GM12878 (cell line): ENCODE measurements at places on chromosomes 1 and 21.

GRCh38 chr1:22104865-22105437 lies 37.9 kb downstream of the WNT4 start:
- no peak for DNase-seq

- no peak for DNase-seq
Observed at GRCh38 chr1:109689844-109690405, 2.3 kb downstream of the GSTM1 start.

DNA sequence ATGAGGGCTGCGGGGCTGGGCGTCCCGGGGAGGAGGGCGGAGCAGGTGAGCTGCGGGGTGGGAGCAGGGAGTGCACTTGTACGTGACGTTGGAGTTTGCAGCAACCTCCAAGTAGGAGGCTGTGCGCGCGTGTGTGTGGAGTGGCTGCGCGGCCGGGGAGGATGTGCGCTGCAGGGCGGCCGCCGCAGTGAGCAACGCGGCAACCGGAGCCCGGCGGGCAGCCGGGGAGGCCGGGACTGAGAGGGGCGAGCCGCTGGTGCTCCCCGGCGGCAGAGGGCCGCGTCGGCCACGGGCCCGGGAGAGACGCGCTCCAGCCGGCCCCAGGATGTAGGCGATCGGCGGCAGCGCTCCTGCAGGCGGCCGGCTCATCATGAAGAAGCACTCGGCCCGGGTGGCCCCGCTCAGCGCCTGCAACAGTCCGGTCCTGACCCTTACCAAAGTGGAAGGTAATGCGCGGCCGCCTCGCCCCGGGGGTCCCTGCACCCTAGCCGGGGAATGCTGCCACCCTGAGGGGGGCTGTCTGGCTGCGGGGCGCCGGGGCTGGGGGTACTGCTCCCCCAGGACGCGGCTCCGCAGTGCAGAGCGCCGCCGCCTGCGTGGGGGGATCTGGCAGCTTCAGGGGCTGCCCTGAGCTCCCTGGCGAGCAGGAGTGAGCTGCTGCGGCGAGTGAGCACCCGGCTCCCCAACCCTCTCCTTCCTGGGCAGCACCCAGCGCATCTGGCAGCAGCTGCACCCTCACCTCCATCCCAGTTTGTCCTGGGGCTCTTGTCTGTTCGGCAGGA lies 158.9 kb upstream of the COA6 start:
- DNase-seq: no peak

GRCh38 chr1:199298825-199299224 lies 660.0 kb downstream of the PTPRC start:
- DNase-seq: no peak
